Cerebellar nuclear complex (tissue), 1 donor: ENCODE measurements at places on chromosomes 2 and 18.

DNA sequence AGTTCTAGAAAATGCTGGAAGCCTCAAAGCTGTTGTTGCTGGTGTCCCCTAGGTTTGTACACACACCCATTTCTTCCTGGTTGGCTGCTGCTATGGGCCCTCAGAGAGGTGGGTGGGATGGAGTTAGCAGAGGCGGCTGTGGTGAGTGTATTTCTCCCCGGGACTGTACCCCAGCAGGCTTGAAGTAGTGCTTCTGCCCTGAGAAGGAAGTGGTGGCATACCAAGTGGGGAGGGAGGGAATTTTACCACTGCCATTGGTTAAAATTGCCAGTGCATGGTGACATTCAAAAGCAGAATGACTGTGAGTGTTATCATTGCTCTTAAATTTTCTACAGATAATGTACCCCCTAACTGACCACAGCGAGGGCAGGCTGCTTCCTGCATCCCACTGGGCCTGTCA is 125.6 kb upstream of the CAPN13 start:
- DNase-seq, result no peak

DNA sequence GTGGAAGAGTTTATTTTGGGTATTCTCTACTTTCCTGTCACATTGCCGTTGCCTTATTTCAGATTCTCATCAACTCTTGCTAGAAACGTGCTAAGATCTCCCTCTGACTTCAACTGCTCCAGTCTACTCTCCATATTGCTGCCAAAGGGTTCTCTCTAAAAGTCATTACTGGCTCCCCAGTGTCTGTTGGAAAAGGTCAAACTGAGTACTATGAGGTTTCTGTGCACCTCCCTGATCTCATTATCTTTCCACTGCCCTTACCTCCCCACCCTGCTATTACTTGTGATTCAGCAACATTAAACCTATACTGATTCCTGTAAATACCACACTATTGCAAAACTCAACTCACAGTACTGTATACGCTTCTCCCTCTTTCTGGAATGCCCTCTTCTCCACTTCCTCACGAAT is 1.9 kb upstream of the KRCC1 start:
- DNase-seq, result no peak

DNA sequence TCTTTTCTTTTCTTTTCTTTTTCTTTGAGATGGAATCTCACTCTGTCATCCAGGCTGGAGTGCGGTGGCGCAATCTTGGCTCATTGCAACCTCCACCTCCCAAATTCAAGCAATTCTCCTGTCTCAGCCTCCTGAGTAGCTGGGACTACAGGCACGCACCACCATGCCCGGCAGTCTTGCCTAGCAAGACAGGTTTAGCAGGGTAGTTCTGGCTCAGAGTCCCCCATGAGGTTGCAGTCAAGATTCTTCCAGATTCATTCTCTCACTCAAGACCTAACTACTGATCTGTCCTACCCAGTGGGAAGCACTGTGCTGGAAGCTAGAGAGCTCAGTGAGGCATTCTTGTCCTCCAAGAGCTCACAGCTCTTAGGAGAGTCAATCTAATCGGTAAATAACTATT is 17.6 kb upstream of the ZAP70 start:
- no peak for DNase-seq

GRCh38 chr2:70192516-70192915 is 1.7 kb upstream of the C2orf42 start:
- DNase-seq, result no peak

DNA sequence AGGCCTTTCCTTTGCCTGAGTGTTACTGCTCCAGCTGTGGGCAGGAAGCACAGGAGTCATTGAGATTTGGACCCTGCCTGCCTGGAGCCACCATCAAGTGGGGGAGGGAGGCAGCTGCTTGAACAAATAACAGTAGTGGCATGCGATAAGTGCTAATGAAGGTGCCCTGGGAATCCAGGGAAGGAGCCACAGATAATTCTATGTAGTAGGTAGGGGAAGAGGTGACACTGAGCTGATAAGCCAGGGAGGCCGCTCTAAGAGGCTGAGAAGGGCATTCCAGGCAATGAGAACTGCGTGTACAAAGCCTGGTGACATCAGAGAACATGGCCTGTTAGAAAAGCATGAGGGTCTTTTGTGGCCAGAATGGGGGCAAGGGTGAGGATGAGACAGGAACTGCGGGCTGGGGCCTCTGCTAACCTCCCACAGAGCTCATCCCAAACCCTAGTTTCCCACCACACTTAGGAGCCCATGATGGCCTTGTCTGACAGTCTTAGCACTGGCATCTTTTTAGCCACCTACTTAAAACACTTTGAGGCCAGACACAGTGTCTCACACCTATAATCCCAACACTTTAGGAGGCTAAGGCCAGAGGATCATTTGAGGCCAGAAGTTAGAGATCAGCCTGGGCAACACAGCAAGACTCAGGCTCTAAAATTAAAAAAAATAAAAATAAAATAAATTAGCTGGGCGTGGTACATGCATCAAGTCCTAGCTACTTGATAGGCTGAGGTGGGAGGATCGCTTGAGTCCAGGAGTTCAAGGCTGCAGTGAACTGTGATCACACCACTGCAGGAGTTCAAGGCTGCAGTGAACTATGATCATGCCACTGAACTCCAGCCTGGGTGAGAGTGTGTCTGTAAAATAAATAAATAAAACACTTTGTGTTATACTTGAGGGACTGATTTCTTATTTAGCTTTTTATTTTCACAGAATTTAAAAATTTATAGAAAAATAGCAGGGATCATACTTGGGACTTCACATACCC is 58.9 kb downstream of the TET3 start:
- DNase-seq, result no peak

DNA sequence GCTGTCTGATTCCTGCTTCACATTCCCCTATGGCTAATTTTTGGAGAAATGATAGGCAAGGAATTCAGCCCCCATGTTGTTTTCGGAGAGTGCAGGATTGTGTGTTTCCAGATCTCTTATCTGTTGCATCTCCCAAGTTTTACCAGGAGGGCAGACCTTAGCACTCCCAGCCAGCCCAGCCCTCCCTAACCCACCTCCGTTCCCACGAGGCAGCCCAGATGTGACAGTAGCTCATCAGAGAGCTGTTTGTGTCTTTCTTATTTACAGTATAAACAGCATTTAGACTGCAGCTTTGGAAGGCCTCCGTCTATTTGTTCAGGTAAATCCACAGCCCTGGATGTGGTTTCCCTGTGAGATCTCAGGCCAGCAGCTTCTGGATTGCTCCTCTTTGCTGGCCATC is 91.6 kb downstream of the THNSL2 start:
- no peak for DNase-seq

GRCh38 chr2:37766106-37766505 is 94.7 kb upstream of the CDC42EP3 start:
- DNase-seq, result no peak

- no peak for DNase-seq
Observed at GRCh38 chr2:147449323-147449991, 395.4 kb upstream of the ACVR2A start.

- DNase-seq, result no peak
Observed at GRCh38 chr18:75211002-75211621, 515 bp downstream of the TSHZ1 start.

- no peak for DNase-seq
Observed at GRCh38 chr18:47261902-47262300, 10.4 kb upstream of the SKOR2 start.

DNA sequence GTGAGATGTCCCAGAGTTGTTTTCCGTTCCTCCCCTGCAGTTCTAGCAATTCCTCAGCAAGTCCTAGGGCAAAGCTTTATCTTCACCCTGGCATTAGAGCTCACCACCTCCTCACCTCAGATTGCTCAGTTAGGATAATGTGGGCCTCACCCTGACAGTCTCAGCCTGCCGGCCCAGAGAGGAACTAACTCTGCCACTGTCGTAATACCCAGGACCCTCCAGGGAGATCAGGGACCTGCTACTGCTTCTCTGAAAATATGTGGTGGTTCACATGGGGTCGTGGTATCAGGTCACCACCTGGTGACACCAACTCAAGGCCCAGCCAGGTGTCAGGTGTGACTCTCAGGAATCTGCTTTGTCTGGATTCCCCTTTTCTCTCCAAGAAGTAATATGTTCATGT is 120.7 kb downstream of the FEZ2 start:
- no peak for DNase-seq

DNA sequence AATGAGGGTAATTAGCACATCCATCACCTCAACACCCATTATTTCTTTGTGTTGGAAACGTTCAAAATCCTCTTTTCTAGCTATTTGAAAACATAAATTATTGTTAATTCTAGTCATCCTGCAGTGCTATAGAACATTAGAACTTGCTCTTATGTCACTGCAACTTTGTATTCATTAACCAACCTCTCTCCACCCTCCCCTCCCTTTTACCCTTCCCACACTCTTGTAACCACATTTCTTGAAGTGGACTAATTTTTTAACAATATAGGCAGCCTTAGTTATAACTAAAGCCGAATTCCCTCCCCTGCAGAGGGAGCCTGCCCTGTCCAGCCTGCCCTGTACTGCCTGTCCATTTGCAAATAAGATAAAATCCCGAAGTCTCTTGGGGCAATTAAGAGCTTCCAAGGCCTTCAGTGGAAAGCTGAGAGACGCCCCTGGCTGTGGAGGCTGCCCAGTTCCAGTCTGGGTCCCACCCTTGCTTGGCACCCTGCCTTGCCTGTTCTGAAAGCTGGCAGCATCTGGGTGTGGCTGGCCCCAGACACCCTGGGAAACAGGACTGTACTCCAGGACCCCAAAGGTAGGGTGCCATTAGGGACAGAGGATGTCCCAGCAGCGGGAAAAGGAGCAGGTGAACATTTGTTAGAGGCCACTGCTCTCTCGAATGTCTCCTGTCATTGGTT is 65.1 kb downstream of the MEX3C start:
- no peak for DNase-seq

GRCh38 chr2:38498045-38498481 is 104.7 kb downstream of the HNRNPLL start:
- no peak for DNase-seq

DNA sequence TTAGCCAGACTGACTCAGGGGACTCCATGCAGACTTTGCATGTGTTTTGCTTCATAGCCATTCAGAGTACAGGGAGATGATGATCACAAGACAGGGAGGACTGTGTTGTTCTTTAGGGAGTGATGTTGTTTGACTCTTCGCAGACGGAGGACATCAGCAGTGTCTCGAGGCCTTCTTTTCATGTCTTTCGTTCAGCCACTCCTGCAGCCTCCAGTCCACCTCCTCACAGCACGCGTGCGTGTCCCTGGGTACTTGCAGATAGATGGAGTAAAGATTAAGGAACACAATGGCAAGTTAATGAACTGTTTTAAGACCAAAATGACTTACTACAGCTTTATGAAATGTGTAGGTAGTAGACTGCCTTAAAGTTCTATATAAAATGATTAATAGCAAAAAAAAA is 114.7 kb downstream of the MAP4K4 start:
- no peak for DNase-seq

GRCh38 chr2:148557844-148558436 is 86.6 kb upstream of the EPC2 start:
- no peak for DNase-seq
